Epithelial cell of esophagus (primary cell): ENCODE measurements at places on chromosomes 7 and 10.

DNA sequence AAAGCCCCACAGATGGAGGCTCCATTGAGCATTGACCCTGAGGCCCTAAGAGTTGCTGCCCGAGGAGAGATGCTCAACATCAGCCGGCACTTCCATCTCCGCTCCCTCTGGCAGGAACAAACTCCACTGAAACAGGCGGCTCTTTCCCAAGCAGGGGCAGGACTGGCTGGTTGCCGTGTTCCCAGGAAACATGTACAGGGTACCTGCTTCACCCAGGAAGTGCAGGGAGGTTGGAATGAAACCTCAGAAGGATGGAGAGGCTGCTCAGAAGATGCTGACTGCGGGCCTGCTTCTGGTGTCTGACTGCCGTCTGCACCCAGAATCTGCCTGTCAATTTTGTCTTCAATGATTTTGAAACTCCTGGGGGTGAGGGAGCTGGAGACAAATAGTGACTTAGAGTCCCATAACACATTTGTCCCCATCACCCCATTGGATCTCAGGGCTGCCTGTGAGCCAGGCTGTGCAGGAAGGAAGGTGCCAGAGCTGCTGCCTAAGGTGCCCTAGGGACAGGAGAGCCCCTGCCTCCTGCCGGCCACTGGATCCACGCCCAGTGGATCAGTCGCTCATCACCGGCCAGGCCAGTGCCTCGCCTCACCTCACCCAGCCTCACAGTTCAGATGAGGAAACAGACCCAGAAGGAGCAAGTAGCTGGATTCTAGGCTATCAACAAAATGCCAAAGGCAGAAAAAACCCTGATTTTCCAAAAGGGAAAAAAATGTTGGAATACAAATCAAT, 237.3 kb downstream of the PTPRN2 start:
- no peak for DNase-seq

DNA sequence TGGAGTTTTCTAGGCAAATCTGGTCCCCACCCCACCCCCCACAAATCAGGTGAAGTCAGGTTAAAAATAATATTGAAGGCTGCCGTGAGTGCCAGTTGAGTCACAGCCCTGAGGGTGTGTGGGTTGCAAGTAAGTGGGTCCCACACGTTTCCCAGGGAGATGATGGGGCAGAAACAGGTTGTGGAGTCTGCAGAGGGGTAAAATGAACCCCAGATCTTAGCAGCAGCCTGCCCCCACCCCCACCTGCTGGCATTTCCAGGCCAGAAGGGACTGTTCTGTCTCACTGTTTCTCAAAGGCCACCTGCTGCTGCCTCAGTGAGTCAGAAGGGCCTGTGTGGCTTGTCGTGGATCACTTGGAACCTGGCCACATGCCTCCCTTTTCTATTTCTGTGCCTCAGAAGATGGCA, 59.8 kb upstream of the SMNDC1 start:
- DNase-seq = peak; percentile 88

GRCh38 chr7:36191292-36191920, 38.4 kb downstream of the EEPD1 start:
- no peak for DNase-seq

GRCh38 chr7:47390914-47391313, 191.0 kb downstream of the TNS3 start:
- no peak for DNase-seq

GRCh38 chr10:24849051-24849450, 103.4 kb downstream of the PRTFDC1 start:
- DNase-seq = peak; percentile 63

- peak; percentile 90 for DNase-seq
These were observed 43.8 kb upstream of the RPA3 start for GRCh38 chr7:7761974-7762779.
